Nephron progenitor cell (in vitro differentiated cells): ENCODE measurements at places on chromosomes 13 and 19.

DNA sequence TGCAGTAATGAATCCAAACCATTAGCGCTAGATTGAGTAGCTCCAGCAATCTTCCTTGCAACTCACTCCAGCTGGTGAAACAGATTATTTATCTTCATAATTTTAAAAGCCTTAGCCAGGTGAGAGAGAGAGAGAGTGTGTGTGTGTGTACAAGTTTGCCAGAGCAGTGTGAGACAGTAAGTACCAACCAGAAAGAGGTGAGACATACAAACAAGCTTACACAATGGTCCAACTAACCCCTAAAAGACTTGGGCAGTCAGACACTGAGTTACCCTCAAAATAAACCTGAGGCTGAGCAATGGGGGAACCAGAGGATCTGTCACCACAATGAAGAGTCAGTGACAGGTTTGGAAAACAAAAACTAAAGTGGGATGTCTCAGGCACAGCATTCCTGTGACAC lies 8.1 kb upstream of the THSD1 start:
- DNase-seq = no peak

- peak; percentile 59 for DNase-seq
Measured at GRCh38 chr13:59750860-59751259, 412.9 kb downstream of the DIAPH3 start.

DNA sequence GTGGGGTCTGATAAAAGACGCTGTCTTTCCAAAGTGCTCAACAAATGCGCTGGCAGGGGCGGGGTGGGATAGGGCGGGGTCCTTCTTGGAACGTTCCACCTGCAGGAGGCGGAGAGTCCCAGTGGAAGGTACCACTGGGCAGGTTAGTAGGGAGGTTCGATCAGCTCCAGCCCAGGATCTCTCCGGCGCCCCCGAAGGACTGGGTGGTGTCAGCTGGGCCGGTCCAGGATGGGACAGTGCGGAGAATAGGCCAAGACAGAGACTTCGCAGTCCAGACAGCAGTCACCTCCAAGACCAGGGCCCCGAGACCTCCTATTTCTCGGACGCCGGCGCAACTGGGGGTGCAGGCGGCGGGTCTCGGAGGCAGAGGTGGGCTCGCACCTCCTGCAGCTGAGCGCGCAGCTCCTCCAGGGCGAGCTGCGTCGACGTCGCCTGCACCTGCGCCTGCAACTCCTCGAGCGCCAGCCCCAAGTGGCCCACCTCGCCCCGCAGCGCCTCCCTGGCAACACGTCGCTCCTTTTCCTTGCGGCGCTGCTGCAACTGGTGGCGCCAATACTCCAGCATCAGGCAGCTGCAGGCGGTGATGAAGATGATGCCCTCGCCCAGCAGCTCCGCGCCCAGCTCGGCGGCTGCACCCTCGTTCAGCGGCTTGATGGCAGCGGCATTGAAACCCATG lies 21.6 kb downstream of the VASP start:
- peak; percentile 45 for DNase-seq

DNA sequence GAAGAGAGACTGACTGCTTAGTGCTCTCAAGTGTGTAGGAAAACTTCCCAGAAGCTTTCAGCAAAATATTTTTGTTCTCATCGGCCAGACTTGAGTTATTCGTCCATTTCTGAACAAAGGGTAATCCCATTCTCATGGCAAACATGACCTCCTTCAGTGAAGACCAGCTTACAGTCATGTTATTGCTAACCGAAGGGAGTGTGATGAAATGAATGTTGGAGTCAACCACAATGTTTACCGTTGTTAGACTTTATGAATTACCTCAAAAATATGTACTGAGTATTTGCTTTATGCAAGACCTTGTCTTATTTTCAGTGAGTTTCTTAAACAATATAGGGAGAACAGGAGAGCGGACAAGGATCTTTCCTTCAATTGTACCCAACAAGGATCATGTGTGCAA lies 228.6 kb downstream of the LMO7 start:
- DNase-seq = no peak

DNA sequence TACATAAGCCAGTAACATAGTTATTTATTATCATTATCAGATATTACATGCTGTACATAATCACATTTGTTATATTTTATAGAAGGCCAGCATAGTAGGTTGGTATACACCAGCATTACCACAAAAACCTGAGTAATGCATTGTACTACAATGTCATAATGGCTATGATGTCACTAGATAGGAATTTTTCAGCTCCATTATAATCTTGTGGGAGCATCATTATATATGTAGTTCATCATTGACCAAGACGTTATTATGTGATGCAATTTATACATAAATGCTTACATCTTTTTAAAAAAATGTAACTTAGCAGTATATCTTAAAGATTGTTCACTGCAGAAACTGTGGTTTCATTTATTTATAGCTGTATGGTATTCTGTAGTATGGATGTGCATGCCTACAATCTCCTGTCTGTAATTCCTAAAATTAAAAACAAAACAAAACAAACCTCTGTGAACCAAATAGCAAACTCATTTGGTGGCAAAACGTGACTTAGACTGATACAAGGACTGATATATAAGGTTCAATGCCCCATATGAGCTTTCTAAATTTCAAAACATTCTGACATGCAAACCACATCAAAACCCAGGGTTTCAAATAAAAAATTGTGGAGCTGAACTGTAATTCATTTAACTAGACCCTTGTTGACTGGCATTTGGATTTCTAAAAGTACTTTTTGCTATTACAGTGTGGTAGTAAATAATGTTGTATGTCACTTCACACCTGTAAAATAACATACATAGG lies 250.9 kb downstream of the DLEU7 start:
- DNase-seq = no peak

DNA sequence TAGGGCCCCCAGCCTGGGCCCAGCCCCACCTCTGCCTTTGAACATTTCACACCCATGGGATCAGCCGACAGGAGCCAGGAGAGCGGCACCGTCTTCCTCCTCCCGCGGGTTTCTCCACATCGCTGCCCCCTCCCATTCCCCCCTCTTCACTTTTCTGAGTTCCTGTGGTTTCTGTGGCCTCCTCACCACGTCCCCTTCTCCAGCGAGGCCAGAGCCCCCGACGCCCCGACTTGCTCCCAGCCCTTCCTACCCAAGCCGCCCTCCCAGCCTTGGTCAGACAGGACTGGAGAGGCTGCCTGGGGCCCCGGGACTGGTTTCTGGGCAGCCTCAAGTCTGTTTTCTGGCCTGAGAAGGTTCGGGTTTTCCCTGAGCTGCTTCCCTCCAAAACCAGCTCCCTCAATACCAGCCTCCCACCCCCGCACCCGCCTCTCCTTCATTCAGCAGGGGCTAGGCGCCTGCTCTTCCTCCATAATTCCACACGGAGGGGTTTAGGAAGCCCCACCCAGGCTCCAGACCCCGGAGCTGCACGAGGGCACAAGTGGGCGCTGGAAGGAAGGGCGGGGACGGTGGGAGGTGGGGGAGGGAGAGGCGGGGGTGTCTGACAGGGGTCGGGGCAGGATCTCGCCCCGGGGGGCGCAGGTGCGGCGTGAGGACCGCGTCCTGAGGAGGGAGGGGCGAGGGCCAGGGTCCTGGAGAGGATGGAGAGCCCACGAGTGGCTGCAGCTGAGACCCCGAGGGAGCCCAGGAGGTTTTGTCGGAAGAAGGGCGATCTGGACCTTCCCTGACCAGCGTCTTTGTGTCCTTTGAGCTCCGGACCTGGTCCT lies 4.0 kb upstream of the SIGLEC10 start:
- DNase-seq = peak; percentile 13
